ENCODE measurements at places on chromosomes 2 and 18.

DNA sequence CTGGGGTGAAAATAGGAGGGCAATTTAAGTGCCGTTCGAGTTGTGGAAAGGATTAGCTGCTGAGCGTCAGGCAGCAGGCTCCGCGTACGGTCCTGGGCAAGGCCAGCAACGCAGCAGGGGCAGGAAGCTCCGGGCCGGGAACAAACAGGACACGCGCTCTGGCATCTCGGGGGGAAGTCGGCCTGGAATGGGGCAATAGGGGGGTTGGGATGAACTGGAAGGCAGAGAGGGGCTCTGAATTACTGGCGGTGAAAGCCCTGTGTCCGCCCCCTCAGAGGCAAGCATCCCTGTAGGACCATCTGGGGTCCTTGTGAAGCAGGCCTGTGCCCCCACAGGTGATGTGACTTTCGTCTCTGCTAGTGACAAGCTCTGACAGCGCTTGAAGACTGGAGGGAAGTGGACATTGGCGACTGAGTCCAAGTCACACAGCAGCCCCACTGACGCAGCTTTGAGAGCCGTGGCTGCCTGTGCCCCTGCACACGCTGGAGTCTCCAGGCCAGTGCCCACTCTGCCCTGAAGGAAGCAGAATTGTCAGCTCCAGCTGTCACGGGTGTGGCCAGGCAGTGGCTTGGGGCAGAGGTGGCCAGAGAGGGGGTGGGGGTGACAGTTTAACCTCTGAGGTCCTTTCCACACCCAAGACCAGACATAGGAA lies 22.3 kb downstream of the GPR35 start:
- DNase-seq, result no peak

DNA sequence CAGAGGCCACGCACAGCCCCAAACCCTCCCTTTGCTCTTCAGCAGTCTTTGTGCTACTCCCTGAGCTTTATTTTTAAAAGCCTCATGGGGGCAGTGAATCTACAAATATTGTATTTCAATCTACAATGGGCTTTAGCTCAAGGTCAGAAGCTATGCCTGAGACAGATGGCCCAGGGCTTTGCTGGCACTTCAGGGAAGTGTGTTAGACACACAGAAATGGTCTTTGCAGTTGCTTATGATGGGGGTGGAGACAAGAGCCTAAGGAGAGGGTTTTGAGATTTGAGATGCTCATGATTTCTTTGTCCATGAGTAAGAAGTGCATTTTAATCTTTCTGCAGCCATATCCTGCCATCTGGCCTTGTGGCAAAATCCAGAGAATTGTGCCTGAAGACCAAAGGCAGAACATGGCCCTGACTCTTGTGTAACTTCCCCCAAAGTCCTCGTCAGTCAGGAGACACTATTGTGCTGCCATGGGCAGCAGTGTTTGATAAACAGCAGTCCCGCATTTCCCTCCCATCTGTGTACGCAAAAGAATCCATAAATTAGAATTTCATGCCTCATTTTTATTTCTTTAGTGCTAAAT lies 92.6 kb downstream of the VAPA start:
- peak; percentile 57 for DNase-seq

- DNase-seq, result no peak
These were observed 274.0 kb downstream of the TFCP2L1 start for GRCh38 chr2:121010998-121011397.

DNA sequence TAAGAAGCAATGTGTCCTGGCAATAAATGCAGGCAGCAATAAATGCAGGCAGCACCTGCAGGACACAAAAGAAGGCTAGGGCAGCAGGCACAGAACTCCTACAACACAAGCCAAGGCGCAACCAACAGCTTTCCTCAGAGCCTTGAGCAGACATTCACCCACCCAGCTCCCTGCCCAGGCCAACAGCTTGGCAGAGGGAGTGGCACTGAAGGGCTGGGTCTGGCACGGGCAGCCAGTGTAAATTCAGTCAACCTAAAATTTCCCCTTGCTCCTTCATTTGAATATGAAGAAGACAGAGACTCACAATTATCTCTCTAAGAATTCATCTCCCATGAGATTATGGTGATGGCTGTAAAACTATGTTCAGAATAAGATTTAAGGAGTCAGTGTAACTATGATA lies 35.4 kb downstream of the AAK1 start:
- no peak for DNase-seq

DNA sequence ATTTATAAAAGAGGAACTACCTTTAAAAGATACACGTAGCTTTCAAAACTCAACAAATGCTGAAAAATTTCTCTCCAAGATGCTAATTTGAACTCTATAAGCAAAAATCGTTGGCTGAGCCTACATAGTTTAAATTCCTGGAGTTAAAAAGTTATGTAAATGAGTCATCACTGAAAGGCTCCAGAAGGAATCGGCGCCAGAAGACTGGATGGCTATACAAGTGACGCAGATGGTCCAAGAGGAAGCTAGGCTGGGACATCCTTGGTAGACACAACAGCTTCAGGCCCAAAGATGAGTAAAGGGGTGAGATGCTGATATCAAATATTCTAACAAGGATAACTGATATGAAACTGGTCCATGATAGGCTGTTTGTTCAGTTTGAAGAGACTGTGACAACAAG lies 22.8 kb upstream of the DNAH6 start:
- peak; percentile 96 for DNase-seq

DNA sequence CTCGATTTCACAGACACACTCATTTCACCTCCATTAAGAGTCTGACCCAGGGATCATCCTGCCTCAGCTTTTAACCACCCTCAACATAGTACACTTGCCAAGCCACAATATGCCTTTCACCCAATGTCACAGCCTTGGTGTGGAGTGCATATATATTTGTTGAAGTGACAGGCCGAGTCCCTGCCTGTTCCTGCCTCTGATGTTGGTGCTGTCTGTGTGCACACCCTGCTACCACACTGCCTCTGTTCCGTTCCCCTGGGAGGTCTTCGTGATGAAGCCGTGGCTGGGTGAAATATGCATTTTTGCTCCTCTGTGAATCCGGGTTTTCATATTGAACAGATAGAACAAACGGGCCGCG lies 90.3 kb downstream of the RNF144A start:
- DNase-seq, result no peak

DNA sequence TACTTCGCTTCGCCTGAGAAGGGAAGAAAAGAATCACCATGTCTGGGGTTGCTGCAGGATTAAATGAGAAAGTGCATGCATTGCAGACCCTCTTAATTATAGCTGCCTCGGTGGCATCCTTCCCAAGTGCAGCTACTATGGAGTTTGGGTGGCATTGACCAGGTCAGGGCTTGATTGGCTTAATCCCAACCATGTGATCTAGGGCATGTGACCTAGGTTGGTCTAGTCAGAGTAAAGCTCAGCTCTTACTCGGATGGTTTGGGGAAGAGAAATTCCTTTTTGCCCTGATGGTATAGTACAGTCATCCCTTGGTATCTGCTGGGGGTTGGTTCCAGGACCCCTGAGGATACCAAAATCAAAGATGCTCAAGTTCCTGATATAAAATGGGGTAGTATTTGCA lies 178.2 kb upstream of the RAB12 start:
- DNase-seq, result no peak

GRCh38 chr18:36811430-36811829 lies 17.4 kb downstream of the TPGS2 start:
- DNase-seq, result peak; percentile 17

- DNase-seq, result no peak
These were observed 34.3 kb upstream of the SNORC start for GRCh38 chr2:232835687-232836208.

GRCh38 chr2:30444273-30444672 lies 2.8 kb upstream of the LCLAT1 start:
- DNase-seq, result no peak

DNA sequence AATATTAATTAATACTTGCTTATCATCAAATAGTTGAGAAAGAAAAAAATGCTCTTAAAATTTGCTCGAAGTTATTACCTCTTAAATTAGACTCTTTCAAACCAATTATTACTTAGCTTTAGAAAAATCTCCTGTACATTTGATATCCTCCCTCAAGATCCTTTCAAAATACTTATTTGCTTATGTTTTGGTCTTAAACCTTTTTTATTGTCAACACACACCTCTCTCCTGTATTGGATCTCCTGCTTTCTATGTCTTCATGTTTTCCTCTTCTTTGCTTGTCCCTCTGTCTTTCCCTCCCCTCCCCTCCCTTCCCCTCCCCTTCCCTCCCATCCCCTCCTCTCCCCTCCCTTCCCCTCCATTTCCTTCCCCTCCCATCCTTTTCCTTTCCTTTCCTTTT lies 14.0 kb downstream of the OSBPL6 start:
- no peak for DNase-seq

DNA sequence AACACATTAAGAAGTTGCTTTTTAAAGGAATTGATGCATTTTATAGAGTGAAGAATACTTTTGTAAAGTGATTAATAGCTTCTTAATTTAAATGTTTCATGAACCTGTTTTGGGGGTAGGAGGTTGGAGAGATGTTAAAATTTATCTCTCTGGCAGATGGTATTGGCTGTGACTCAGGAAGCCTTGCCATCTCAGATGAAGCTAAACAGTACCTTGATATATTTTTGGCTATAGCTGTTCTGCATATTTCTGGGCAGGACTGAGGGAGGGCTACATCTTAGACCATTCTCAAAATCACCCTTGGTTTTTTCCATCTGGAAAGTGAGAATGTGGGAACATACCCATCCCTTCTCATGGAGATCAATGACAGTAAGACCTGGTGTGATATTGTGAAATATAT lies 13.4 kb downstream of the CAPN14 start:
- no peak for DNase-seq

DNA sequence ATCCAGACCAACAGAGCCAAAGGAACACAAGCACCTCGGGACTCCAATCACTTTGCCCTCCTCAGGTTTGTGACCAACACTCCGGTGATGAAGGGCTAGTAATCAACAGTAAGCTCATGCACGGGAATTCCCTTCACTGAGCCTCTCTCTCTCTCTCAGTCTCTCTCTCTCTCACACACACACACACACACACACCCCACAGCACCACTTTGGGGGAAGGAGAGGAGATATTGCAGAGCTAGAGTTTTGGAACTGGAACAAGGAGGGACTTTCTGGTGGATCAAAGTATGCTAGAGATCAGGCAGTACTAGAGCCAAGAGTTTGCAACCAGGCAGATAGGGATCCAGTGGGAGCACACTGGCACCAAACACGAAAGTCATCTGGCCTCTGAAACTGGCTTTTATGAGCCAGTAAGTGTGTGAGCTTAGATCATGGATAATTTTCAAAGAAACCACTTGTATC lies 98.7 kb downstream of the ANKRD44 start:
- DNase-seq, result no peak

- DNase-seq, result no peak
These were observed 195.7 kb upstream of the TWIST2 start for GRCh38 chr2:238652053-238652770.

DNA sequence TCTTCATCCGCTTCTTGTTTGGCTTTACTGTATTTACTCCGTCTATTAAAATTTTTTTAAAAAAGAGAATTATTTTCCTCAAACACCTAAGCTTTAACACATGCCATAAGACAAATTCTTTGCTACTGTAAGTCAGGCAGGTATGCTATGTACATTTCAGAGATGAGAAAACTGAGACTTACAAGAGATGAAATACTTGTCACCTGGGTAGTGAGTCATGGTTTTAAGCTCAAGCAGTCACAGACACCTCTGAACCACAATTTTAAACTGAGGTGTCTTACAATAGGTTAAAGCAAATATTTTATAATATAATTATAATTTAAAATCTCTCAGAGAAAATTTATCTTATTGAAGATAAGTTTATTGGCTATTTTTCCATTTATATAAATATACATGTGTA lies 126.0 kb downstream of the EPHA4 start:
- DNase-seq, result no peak

DNA sequence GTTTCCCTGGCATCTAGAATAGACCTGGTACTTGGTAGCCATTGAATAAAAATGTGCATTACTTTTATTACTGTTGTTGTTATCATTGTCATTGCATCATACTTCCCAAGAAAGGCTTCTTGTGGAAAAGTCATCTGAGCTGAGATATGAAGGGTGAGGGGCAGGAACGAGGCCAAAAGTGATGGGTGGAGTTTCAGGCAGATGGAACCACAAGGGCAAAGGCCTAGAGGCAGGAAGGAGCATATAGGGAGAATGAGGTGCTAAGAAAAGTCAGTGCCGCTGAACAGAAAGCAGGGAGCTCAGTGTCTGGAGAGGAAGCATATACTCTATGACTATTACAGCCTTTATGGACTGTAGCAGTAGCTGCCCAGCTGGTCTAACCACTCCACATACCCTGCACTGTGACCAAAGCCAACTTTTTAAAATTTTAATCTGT lies 219.3 kb downstream of the SPP2 start:
- DNase-seq, result peak; percentile 59

All from EL (cell line).